ENCODE measurements at places on chromosomes 12 and 14.

GRCh38 chr12:94458877-94459727, 565 bp downstream of the CEP83 start:
- DNase-seq = peak; percentile 26

DNA sequence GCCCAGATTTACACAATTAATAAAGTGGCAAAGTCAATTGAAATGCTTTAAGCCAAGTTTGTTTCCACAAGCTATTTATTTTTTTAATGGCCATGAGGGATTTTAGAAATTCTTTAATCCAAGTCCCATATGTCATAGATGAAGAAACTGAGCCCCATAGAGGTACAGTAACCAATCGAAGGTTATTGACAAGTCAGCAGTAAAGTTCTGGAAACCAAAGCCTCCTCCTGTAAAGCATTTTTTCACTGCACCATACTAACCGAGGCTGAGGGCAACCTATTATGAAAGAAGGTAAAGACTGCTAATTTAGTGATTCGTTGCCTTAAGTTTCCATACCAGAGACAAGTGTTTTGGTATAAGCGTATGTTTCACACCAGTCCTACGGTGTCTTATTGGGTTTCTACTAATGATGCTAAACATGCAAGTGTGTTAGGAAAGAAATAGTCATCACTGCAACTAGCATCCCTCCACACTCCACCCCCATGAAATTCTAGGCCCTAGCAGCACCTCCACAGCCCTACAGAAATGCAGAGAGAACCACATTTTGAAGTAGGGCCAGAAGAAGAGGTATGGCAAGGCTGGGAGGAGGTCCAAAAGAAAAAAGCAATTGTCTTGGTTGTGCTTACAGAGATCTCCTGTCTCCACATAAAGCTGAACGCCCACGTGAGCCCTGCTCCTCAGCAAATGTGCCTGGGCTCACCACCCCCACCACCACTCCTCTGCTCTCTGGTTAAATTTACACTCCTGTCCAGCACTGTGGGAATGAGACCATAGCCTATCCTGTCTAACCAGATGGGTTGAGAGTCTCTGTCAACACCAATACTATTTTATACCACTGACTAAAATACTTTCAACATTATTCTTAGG, 271.1 kb upstream of the G2E3 start:
- DNase-seq = no peak

- no peak for DNase-seq
Measured at GRCh38 chr12:46264057-46264456, 4.8 kb downstream of the SLC38A1 start.

DNA sequence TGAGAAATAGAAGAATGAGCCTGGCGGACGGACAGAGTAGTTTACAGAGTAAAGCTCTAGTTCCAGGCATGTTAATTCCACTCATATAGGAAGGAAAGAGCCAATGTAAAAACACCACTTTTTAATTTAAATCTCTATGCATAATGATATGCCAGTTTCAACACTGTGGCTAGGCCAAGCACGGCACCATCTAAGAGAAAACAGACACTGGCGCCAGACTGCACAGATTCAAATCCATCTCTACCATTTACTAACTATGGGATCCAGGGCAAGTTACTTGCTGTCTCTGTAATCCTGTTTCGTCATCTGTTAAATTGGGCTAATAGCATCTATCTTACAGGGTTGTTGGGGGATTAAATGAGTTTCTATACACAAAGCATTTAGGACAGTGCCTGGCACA, 27.5 kb downstream of the RMST start:
- DNase-seq = no peak

DNA sequence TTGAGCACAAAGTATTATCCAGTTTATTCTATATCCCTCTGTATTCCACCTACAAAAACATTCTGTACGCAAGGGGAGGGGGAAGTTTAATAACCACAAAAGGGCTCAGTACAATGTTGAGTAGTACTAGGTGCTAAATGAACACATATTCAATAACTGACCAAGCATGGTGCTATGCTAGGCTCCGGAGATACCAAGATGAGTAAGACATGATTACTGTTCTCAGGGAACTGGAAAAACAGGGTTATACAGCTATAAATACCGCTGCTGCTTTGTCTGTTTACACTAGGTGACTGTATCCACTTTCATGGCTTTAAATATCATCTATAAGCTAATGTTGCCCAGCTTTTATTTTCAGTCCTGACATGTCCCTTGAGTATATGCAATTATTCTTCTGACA, 135.8 kb downstream of the INSM2 start:
- no peak for DNase-seq

GRCh38 chr12:91920276-91920675, 225.4 kb downstream of the BTG1 start:
- DNase-seq = no peak

- no peak for DNase-seq
Measured at GRCh38 chr12:98594050-98594835, 757 bp downstream of the SLC25A3 start.

DNA sequence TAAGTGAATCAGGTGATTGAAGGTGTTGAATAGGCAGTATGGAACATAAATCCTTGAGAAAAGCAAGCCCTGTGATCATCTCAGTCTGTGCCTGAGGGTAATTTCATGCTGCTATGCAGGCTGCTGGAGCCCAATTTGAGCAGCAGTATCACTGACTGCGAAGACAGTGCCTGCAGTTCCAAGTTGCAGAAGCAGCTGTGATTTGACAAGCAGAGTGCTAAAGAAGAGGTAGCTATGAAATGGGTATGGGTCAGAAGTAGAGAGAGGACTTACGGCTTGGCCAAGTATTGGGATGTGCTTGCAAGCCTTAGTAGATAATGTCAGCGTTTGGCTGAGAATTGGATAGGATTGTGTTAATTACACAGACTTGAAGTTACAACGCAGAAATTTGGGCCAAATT, 22.5 kb downstream of the PIK3C2G start:
- no peak for DNase-seq

GRCh38 chr12:78085542-78086182, 255.0 kb downstream of the NAV3 start:
- DNase-seq = no peak

- peak; percentile 56 for DNase-seq
Measured at GRCh38 chr14:61860294-61860918, 98.2 kb downstream of the SNAPC1 start.

GRCh38 chr14:23182372-23183157, 895 bp downstream of the SLC7A8 start:
- peak; percentile 42 for DNase-seq

- DNase-seq = no peak
Measured at GRCh38 chr14:56580221-56580711, 668 bp downstream of the TMEM260 start.

Measured in CD4-positive, alpha-beta T cell treated with Interferon alpha-2 for 1 hour (primary cell).